ENCODE measurements at places on chromosomes 12 and 14.

GRCh38 chr12:6950811-6951540, at the start of gene PTPN6:
Gene PTPN6 (plus strand): TSS chr12:6951356. CDS start chr12:6951513, 157 bp downstream.
- peak; percentile 82 for DNase-seq

GRCh38 chr14:69073915-69074314, 79.0 kb downstream of the DCAF5 start:
- no peak for DNase-seq

- no peak for DNase-seq
Measured at GRCh38 chr14:65986041-65986440, 500.1 kb upstream of the CCDC196 start.

DNA sequence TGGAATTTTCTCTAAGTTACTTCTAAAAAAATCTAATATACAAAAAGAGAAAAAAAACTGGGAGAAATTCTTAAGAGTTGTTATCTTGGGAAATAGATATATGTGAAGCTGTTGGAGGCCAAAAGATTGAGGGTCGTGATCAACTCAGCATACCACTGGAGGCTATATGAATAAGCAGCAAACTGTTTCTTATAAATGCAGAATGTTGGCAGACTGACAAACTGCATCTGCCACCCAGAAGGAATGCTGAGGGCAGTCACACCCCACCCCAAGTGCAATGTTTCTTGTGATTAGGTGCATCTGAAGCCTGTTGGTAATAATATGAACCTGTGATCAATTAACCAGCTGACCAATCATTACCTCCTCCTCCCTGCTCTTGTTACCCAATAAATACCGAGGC, 818.6 kb upstream of the MGAT4C start:
- DNase-seq, result no peak

DNA sequence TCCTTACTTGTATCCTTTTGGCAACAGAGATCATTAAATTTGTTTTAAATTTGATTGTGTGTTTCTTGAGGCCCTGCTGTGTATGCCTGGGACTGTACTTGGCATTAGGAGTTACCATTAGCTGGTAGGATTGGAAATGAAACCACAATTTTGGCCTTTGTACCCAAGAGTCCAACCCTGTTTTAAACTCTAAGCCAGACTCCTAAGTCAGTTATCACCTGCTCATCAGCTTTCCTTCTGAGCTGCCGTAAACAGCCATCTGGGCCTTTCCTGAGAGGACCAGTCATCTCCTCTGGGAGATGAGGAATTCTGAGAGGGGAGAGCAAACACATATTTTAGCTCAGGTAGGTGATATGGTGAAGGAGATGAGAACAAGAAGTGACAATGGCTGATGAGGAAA, 74.3 kb upstream of the SRSF5 start:
- DNase-seq, result no peak

GRCh38 chr12:131721548-131721947, 10.7 kb downstream of the SFSWAP start:
- DNase-seq, result no peak

DNA sequence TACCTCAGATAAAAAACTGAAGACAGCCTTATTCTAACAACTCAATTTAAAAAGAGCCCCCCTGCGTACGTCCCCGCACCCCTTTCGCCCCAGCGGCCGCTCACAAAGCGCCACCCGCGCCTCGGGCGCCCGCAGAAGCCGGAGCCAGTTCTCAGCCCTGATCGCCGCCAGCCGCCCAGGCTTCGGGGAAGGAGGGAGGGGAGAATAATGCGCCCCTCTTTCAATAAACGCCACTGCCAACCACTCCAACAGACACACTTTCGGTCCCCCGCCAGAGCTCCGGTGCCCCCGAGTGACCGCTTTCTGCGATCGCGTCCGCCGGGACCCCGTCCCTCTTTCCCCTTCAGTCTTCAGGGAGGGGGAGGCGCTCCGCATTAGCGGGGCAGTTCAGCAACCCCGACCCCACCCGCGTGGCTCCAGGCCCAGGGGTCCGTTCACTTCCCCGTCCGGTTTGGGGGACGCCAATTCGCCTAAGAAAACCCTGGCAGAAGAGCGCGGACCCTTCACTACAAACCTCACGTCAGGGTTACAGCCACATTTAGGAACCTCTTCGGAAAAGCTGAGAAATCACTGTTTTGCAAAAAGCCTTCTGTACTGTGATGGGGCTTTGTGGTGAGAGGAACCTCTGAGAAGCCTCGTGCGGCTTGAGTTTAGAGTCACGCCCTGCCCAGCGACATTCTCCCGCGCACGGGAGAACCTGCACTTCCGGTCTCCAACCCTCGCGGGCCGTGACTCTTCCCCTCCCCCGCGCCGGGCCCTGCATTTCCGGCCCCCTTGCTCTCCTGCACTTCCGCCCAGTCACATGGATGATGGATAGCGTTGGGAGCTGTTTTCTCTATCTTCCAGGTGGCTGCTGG, 18.7 kb downstream of the FOXG1 start:
- DNase-seq, result no peak

GRCh38 chr12:19465711-19466110, 26.4 kb downstream of the AEBP2 start:
- DNase-seq, result no peak

- no peak for DNase-seq
Measured at GRCh38 chr12:90622431-90622830, 332.5 kb downstream of the CCER1 start.

DNA sequence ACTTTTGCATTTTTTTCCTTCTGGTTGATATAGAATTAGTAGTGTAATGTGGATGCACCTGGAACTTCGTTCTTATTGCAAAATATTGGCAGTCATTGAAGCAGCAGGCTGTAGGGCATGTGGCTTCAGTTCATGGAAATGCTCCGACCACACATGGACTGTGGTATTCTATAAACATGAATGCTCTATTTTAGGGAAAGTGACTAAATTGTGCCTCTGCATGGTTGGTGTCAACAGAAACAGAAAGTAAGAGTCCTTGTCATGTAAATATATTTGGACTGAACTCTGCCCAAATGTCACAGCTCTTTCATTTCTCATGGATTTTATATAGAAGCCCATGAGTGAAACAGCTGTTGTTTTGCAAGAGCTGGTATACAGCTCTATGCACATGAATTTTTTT, 917.0 kb downstream of the LRFN5 start:
- DNase-seq, result no peak

GRCh38 chr12:110180591-110181005, 56.4 kb downstream of the IFT81 start:
- no peak for DNase-seq

GRCh38 chr12:118999107-118999506, 17.8 kb downstream of the SRRM4 start:
- no peak for DNase-seq

GRCh38 chr14:67744046-67744445, 42.4 kb downstream of the RDH12 start:
- no peak for DNase-seq

- DNase-seq, result no peak
Measured at GRCh38 chr12:26264215-26264838, 69.0 kb downstream of the SSPN start.

GRCh38 chr14:35339761-35340406, 47.7 kb downstream of the PSMA6 start:
- no peak for DNase-seq

DNA sequence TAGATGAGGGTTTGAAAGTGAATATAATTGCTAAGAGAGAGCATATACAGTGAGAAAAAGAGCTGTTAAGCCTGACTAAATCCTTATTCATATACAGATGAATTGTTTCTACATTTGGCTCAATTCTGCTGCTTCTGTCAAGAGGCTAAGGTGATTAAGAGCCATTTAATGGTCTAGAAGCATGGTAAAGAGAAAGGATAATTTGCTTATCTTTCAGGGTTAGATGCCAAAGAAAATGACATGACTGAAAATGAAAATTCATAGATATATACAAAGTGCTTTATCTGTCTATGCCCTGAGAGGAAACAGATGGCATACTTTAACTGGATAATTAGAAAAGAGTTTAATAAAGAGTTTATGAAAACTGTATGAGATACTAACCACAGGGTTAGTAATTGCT, 834.9 kb downstream of the SLC6A15 start:
- DNase-seq, result no peak

DNA sequence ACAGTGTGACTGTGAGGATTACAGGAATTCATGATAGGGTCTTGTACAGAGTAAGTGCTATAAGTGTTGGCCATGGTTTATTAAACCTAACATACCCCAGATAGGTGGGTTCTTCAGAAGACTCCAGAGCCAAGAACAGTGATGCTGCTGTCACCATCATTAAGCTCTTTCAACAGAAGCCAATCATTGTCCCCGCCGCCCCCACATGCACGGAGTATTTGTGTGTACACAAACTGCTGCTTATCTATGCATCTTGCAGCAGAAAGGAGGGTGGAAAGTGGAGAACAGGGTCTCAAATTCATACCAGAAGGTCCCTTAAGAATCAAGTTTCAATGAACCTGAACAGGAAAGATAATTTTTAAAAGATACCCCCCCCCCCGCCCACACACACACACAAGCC, 51.2 kb downstream of the TMCC3 start:
- DNase-seq, result no peak

DNA sequence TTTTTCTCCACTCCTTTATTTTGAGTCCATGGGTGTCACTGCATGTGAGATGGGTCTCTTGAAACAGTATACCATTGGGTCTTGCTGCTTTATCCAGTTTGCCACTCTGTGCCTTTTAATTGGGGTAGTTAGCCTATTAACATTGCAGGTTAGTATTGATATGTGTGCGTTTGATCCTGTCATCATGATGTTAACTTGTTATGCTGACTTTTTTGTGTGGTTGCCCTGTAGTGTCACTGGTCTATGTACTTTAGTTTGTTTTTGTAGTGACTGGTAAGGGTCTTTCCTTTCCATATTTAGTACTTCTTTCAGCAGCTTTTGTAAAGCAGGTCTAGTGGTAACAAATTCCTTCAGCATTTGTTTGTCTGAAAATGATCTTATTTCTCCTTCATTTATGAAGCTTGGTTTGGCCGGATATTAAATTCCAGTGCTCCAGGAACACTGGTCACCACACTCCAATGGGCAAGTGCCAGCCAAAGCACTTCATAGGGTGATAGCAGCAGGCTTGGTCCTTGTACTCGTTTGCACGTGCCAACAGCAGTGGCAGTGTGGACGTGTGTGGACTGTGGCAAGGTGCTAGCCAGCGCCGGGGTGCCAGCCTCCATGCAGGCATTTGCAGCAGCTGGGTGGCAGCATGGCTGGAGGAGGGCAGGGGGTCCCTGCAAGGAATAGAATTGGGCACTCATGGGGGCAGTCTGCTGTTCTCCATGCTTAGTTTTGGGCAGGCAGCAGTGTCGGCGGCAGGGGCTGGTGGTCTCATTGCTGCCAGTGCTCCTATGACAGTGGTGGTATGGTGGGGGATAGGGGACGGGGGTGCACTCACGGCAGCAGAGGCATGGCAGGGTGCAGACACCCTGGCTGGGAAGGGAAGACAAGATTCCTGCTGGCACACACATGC, 53.5 kb downstream of the FRS2 start:
- no peak for DNase-seq

DNA sequence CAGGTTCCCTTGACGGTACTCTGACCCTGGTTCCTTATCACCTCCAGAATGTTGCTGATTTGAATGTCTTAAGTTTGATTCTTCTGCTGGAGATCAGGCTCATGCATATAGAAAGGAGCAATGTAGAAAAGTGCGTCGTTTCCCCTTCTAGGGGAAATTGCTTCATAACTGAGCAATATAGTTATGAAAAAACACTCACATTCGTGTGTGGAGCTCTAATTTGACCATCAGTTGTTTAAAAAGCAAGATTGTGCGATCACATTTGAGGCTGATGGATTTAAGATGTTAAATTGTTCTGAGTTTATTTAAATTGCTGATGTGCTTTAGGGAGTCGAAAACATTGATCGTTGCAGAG, 19.2 kb downstream of the PELI2 start:
- no peak for DNase-seq

- no peak for DNase-seq
Measured at GRCh38 chr14:103207388-103208072, 84.3 kb downstream of the TNFAIP2 start.

DNA sequence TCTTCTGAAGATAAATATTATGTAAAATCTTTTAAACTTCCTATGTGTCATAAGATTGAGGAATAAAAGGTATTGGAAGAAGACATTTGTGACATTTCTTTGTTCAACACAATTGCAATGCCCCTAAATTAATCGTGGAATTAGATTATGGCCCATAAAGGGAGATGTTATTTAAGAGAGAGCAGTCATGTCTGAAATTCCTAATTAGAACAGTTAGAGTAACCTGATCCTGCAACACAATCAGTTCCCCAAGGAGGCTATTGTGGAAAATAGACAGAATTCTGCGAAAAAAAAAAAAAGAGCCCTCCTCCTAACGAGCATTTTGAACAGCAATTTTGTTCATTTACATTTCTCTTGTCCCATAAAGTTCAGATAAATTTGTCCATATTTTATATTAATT, 339.5 kb downstream of the PAWR start:
- DNase-seq, result no peak

- no peak for DNase-seq
Measured at GRCh38 chr12:103652808-103653207, 65.7 kb downstream of the STAB2 start.

- no peak for DNase-seq
Measured at GRCh38 chr12:24227551-24227950, 278.1 kb upstream of the SOX5 start.

DNA sequence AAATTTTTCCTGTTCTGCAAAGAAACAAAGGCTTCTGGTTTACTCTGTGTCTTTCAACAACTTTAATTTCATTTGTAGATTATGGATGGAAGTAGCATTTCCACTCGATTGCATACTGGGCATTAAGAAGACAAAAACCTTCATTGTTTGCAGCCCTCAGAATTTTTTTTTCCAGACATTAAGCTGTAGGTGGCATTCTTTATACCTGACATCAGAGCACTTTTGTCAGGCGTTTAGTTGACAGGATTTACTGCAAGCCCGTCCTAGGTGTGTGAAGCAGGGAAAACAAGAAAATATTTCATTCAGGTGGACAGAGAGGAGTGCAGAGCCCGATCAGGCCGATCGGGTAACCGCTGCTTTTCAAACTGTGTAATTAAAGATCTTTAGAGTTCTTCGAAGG, 107.5 kb downstream of the TMEM260 start:
- no peak for DNase-seq

DNA sequence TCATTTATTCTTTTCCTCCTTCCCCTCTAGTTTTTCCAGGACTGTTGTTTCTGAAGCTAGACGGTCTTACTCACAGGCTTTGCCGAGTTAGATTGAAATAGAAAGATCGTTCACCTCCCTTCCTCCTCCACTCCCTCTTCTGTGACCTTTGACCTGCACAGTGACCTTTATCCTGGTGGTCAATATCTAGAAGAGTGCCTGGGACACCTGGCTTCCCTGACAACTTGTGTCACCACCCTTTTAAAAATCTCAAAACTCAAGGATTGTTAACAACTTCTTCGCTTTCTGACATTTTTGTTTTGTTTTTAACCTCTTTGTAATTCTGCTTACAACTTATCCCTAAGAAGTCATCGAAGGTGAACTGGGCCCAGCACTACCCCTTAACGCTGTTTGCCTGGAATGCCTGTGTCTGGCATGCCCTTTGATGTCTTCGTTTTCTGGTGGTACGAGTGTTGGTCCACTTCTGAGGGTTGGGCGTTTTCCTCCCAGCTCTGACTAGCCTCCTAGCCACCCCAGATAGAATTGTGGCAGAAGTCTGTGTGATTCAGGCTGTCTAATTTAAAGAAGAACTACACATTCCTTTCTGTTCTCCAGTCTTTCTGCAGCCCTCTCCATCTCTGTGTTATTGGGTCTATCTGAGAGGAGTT, 2.8 kb upstream of the KRT75 start:
- DNase-seq, result no peak

- no peak for DNase-seq
Measured at GRCh38 chr14:99075061-99075460, 196.9 kb downstream of the BCL11B start.

Data from stimulated activated CD4-positive, alpha-beta T cell treated with anti-CD3 and anti-CD28 coated beads, Interleukin-15, amount 100 ng/mL, for 24 hours (primary cell).